Cerebellar nuclear complex (tissue), 1 donor: ENCODE measurements at places on chromosomes 3 and 15.
A peak's percentile ranks its signal among the peaks of the same experiment; 100 is the strongest.

- no peak for DNase-seq
Observed at GRCh38 chr3:82773207-82773606, 1011.8 kb upstream of the GBE1 start.

GRCh38 chr15:40282147-40282868 is 556 bp downstream of the ANKRD63 start:
- no peak for DNase-seq

- DNase-seq, result no peak
Observed at GRCh38 chr3:71310359-71310979, 273.1 kb downstream of the FOXP1 start.

DNA sequence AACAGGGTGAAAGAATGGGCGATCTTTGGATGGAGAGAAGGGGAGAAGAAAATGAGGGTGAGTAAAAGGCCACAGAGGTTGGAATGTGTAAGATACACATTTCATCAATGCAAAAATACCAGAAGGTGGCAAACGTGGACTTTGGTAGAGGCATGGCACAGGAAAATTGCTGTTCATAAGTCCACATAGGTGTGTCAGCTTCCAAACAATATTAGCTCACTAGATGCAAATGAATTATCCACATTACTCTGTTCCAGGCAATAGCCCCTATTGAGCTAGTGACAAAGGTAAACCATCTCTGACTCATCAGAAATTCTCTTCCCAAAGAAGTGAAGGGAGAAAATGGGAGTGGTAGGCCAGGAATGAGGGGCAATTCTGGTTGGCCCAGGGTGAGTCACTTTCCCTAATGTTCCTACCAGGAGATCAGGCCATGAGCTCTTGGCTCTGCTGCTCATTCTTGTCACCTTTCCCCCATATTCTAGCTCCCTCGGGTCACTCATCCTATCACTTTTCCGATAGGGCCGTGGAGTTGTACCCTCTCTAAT is 19.9 kb downstream of the ACKR2 start:
- no peak for DNase-seq

GRCh38 chr3:42115215-42115614 is 24.1 kb downstream of the TRAK1 start:
- DNase-seq, result no peak

- DNase-seq, result no peak
Observed at GRCh38 chr3:193621127-193621526, 28.1 kb downstream of the OPA1 start.

DNA sequence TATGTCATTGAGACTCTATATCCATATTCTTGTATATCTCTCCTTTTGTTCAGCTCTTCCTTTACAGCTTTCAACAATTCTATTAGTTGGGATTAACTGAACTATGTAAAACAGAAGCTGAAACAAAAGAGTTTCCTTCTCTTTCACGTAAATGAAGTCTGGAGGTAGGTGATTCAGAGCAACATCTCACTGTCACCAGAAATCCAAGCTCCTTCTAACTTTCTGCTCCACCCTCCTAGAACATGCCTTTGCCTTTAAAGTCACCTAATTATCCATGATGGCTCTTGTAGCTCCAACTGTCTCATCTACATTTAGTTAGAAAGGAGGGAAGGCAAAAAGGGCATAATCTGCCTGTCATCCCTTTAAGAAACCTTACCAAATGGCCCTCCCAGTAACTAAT is 458.2 kb upstream of the MDFIC2 start:
- DNase-seq, result no peak

DNA sequence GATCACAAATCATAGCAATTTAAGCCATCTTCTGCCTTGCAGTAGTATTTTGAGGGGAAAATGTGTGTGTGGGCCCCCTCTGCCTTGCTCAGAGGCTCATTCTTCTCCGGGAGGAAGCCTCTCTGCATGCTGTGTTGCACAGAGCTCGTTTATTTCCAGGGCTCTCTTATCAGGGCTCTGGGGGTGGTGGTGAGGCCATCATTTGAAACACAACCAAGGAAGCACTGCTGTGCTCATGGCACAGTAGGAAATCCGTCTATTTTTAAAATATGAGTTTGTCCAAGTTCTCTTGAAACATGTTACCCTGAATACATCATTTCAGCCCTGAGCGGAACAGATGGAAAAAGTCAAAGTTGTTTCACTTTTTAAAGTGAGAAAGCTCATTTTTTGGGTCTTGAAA is 369.0 kb upstream of the CFAP20DC start:
- DNase-seq, result no peak

DNA sequence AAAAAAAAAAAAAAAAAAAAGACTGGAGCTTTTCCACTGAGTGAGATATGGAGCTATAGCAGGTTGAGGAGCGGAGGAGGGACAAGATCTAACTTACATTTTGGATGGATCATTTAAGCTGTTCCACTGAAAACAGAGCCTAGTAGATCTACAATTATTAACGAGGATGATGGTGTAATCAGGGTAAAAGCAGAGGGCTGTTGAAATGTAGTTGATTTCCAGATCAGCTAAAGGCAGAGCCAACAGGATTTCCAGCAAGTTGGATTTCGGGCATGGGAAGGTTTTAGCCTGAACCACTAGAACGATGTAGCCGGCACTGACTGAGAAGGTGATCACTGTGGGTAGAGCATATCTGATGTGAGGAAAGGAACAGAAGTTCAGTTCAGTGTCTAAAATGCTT is 360.7 kb downstream of the EPHB1 start:
- DNase-seq, result no peak

DNA sequence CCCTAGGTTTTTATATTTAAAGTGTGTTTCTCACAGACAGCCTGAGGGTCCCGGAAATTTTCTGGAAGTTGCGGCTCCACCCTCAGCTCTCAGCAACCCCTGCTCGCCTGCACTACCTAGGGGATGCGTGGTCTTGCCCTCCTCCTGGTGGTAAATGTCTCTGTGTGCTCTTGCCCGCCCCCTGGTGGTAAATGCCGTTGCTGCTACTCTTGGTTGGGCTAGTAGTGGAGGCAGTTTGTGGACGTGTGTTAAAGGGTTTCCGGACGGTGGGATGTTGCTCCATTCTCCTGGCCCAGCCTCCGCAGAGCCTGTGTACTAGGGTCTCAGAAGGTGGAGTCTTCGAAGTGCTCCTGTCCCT is 27.4 kb downstream of the STOML1 start:
- DNase-seq, result no peak

DNA sequence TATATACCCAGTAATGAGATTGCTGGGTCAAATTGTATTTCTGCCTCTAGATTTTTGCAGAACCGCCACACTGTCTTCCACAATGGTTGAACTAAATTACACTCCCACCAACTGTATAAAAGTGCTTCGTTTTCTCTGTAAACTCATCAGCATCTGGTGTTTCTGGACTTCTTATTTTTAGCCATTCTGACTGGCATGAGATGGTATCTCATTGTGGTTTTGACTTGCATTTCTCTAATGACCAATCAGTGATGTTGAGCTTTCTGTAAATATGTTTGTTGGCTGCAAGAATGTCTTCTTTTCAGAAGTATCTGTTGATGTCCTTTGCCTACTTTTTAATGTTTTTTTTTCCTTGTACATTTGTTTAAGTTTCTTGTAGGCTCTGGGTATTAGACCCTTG is 182.9 kb upstream of the TRIM42 start:
- DNase-seq, result no peak

GRCh38 chr15:63048776-63049665 is 6.5 kb downstream of the TPM1 start:
- peak; percentile 44 for DNase-seq

DNA sequence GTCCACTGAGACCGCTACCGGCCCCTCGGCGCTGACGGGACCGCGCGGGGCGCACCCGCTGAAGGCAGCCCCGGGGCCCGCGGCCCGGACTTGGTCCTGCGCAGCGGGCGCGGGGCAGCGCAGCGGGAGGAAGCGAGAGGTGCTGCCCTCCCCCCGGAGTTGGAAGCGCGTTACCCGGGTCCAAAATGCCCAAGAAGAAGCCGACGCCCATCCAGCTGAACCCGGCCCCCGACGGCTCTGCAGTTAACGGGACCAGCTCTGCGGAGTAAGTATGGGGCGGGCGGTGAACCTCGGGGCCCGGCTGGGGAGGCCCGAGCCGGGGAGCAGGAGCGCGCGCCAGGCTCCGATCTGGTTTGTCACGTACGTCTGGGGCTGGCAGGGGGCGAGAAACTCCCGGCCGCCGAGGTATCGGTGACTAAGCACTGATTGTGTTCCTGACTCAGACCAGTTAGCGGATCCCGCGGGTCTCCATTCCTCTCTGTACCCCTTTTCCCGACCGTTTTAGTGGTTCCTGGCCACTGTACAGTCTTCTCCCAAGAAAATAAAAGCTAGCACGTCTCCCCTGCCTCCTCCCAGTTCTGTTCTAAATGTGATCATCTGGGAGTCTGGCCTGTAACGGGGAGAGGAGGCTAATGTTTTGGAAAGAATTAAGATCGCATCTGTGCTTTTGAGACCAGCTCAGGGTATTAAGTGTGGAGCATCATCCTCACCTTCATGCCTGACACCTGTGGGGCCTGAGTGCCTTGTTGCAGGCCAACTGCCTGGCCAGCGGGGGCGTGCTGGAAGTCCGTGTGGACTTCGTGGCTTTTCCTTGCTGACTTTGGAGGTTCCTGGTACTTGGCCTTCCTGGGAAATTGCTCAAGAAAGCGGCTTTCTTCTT is 691 bp downstream of the MAP2K1 start:
- no peak for DNase-seq

DNA sequence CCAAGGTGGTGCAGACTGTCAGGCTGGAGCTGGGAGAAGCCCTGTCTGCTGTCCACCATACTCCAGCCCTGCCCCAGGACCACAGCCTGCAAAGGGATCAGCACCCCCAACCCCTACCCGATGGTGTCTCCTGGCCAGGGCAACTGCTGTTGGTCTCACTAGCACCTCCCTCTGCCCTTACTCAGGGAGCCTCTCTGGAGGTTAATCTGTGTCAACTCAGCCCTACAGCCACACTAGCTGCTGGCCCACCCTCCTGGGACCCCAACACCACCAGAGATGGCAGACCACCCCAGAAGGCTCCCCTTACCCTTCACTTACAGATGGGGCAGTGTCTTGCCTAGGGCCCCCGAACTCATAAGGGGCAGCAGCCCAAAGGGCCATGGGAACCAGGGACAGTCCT is 65.2 kb downstream of the TLE3 start:
- no peak for DNase-seq

DNA sequence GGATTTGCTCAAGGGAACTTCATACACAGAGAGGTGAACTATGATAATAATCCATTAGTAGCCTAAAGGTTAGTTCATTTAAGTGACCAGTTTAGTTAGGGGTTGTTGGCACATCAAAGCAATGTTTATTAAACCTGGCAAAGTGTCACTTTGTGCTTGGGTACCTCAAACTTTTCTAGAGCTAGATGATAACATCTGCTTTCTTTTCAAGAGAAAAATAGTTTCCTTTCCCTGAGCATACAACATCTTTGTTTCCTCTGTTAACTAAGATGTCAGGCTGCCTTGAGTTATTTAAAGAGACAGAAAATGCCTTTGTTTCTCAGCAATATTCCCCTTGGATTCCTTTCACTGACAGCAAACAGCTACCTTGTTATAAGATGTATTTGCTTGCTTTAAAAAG is 26.7 kb upstream of the SMAD3 start:
- no peak for DNase-seq

- DNase-seq, result no peak
Observed at GRCh38 chr3:18189282-18190050, 235.7 kb downstream of the SATB1 start.

- no peak for DNase-seq
Observed at GRCh38 chr3:25592510-25592968, 72.2 kb downstream of the TOP2B start.

GRCh38 chr15:26864664-26865191 is 2.1 kb upstream of the GABRA5 start:
- DNase-seq, result peak; percentile 0

DNA sequence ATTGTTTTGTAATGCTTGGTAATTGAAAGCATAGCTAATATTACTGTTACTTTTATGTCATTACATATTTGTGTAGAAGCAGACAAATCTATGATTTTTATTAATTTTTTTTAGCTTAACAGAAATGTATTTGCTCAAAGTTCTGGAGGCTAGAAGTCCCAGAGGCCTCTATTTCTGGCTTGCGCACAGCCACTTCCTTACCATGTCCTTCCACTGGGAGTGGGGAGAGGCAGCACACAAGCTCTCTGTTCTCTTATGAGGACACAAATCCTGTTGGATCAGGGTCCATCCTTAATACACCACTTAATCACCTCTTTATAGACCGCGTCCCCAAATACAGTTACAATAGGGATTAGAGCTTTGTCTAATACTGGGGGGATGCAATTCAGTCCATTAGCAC is 1061.4 kb downstream of the OTOL1 start:
- no peak for DNase-seq

DNA sequence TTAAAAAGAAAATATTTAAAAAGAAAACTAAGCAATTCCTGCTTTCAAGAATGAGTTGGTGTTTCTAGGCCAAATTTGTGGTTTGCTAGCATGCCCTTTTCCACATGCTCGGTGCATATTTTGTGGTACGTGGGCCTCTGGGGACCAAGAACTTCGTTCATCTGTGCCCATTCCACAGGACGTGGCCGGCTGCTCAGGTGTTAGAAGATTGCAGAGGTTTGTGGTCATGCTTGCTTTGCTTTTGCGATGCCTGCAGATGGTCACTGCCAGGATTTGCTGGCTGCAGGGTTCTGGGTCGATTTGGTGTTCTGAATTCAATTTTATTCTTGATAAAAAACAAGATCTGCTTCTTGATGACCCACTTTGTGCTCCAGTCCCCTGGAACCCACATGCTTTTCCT is 7.5 kb downstream of the PSTPIP1 start:
- DNase-seq, result no peak

- no peak for DNase-seq
Observed at GRCh38 chr3:131892331-131892730, 142.5 kb downstream of the CPNE4 start.

GRCh38 chr15:77002954-77003912 is 8.3 kb downstream of the PSTPIP1 start:
- DNase-seq, result no peak

DNA sequence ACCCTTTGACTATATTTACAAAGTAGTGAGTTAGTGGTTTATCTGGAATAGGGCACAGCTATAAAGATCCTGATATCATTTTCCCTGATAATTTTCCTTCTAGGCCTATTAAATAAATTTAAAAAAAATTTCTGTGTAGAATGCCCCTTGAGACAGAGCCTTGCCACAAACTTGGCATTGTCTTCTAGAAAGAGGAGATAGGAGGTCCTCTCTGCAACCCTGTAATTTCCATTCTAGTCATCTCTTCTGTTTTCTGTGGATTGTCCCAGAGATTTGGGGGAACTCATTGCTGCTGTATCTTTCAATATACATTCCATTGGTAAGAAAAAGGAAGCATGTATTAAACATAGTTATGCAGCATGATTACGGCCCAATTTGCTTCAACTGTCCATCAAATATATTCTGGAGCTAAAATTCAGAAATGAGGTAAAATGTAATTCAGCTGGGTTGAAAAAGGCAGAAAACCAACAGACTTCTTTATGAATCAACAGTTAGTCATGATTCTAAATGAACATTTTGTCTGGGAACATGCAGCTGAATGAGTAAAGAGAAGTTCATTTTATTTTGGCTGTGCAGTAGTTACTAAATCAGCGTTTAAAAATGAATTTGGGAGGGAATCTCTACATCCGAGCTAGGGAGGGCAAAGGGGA is 401.1 kb downstream of the NAALADL2 start:
- DNase-seq, result no peak

DNA sequence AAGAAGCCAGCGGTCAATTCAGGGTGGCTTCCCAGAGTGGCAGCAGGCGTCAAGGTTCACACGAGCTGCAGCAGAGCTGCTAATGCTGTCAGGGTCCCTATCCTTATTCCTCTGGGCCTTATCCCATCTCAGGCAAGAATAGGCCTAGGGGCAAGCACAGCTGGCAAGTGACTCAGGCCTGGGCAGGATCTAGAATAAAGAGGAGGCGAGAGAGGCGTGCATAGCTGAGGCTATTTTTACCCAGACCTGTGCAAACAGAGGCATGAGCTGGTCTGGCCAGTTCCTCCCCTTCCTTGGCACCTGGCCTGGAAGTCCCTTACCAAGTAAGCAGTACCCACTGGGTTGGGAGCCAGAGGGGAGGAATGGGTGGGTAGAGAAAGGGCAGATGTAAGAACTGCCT is 12.2 kb upstream of the VIPR1 start:
- DNase-seq, result no peak
